PC-9 (cell line): ENCODE measurements at places on chromosomes 7 and 10. TPM values are rescaled to one million over a fixed set of nuclear protein-coding genes. Genes with fewer than 3 reads are reported as not detected.

DNA sequence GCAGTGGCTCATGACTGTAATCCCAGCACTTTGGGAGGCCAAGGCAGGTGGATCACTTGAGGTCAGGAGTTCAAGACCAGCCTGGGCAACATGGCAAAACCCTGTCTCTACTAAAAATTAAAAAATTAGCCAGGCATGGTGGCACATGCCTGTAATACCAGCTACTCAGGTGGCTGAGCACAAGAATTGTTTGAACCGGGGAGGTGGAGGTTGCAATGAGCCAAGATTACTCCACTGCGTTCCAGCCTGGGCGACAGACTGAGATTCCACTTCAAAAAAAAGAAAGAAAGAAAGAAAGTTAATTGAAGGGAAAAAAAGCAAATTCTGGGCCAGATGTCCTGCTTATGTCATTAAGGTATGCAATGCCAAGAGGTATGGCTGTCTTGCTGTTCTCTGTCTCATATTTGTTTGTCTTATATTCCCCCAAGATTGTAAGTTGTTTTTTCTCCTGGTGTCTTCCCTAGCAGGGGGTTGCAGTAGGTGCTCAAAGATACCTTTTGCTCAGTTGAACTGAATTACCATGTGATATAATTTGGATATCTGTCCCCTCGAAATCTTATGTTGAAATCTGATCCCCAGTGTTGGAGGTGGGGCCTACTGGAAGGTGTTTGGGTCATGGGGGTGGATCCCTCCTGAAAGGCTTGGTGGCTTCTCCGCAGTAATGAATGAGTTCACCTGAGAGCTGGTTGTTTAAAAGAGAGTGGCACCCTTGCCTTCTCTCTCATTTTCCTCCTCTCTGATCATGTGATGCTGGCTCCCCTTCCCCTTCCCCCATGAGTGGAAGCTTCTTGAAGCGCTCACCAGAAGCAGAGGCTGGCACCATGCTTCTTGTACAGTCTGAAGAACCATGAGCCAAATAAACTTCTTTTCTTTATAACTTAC, 60.9 kb downstream of the MYOF start:
- no peak for DNase-seq

GRCh38 chr10:101287997-101288635, 58.9 kb upstream of the LBX1 start:
- DNase-seq = no peak

GRCh38 chr10:66925896-66926715, at the start of gene LRRTM3:
TSS of gene LRRTM3 (plus strand) at chr10:66926036.
- peak; percentile 41 for DNase-seq

GRCh38 chr10:103504181-103504783, 10.8 kb downstream of the NEURL1 start:
- DNase-seq = peak; percentile 92

GRCh38 chr7:101357433-101357832, 5.2 kb upstream of the COL26A1 start:
- no peak for DNase-seq

GRCh38 chr10:29736366-29737073, 101.7 kb upstream of the SVIL start:
- DNase-seq = peak; percentile 69

- peak; percentile 40 for DNase-seq
Measured at GRCh38 chr10:88642963-88643362, 21.3 kb upstream of the LIPF start.

DNA sequence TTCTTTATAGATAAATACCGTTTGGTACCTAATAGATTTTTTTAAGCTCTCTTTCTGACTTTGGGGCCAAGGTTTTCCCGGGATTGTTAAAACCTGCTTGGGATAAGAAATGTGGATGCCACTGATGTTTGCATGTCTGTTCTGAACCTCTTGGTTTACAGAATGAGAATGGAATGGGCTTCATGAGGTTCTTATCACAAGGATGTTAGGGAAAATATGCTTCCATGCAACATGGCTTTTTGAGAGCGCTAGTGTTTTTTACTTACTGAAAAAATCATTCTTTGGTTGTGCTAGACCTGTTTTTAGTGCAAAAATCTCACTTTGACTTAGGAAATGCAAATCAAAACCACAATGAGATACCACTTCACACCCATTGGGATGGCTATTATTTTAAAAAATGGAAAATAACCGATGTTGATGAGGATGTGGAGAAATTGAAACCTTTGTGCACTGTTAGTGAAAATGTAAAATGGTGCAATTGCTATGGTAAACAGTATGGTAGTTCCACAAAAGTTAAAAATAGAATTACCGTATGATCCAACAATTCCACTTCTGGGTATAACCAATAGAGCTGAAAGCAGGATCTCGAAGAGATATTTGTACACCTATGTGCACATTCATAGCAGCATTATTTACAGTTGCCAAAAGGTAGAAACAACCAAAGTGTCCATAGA, 38.9 kb downstream of the TSPAN14 start:
- DNase-seq = no peak

DNA sequence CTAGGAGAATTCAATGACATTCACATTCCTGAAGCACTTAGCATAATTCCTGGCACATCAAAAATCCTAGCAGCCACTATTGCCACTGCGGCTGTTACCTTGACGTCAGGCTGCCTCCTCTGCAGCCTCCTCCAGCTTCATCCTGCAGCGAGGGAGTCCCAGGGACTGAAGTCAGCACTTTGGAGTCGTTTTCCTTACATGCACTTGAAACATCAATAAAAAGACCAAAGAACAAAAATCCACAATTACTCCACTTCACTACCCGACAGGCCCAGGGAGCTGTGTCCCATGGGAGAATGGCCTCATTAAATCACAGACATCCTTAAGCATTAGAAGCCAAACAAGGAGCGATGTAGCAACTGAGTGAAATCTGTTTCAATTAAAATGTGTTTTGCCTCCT, 48.6 kb upstream of the NANOS1 start:
- no peak for DNase-seq

DNA sequence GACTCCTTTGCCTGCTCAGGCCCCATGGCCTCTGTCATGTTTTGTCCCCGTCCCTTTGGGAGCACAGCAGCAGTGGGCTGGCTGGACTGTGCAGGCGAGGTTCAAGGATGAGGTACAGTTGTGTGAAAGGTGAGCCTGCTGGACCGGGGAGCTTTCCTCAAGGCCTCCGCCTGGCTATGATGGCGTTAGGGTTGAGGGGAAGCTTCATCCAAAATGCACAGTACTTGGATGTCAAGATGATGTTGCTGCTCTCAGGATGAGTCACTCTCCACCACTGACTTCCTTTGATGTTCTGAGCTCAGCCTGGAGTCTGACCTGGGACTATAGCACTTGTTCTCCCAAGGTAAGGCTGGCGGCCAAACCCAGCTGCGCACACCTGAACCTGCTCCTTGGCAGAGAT, 152.7 kb upstream of the SHH start:
- no peak for DNase-seq

- no peak for DNase-seq
Measured at GRCh38 chr10:10007957-10008356, 1009.7 kb upstream of the CELF2 start.

- no peak for DNase-seq
Measured at GRCh38 chr10:12177642-12178041, 18.0 kb downstream of the NUDT5 start.

DNA sequence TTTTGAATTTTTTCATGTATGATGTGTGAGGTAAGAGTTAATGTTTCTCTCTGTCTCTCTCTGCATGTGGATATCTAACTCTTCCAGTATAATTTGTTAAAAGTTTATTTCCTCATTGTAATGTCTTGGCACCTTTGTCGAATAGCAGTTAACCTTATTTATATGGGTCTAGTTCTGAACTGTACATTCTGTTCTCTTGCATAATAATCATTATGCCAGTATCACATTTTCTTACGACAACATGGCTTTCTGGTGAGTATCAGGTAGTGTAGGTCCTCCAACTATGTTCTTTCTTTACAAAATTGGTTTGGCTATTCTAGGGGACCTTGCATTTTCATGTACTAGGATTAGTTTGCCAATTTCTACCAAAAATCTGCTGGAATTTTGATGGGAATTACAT, 337.0 kb upstream of the FZD8 start:
- no peak for DNase-seq

DNA sequence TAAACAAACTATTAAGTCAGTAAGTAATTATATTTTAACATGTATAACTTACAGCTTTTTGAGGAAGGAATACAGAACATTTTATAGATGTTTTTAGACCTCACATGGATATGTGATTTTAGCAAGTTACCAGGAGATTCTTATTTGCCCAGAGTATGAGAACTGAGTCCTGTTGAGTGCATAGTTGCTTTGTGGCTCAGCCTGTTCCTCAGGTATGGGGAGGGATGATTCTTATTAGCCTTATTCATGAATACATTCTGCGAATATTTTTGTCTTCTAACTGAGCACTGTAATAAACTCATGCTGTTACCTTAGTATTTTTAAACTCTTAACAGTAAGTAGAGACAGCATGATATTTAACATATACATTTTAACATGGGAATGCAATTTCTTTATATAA, 17.9 kb downstream of the BTAF1 start:
- DNase-seq = no peak

- DNase-seq = no peak
Measured at GRCh38 chr10:96014473-96015102, 28.8 kb upstream of the CCNJ start.

DNA sequence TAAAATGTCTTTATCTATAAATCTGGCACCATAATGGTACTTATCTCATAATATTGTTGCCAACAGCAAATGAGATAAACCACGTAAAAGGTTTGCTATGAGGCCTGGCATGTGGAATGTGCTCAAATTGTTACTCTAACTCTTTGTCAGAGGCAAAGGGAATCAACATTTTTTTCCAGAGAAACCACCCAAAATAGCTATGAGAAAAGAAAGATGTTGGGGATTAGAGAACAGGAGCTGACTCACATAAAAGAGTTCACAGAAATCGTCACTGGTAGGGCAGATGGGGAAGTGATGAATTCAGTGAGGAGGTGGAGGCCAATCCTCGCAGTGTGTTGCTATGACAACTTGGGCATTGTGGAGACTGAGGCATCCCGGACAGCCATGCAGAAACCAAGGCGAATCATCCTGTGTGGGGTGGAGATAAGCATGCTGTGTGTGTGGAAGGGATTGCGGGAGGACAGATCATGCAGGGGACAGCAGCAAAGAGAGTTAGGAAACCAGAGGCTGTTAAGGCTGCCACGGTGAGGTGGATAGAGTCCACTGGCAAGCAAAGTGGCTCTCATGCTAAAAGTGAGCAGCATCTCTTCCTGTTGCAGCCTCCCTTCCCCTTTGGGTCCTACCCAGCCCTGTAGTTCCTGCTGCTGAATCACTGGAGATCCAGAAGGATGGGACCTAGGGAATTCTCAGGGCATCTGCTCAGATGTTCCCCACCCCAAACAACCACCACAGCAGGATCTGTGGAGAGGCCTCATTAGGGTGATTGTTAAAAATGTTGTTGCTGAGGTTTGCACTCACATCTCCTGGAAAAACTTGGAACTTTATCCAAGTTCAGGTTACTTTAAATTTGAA, 103.9 kb downstream of the CUBN start:
- DNase-seq = peak; percentile 17

DNA sequence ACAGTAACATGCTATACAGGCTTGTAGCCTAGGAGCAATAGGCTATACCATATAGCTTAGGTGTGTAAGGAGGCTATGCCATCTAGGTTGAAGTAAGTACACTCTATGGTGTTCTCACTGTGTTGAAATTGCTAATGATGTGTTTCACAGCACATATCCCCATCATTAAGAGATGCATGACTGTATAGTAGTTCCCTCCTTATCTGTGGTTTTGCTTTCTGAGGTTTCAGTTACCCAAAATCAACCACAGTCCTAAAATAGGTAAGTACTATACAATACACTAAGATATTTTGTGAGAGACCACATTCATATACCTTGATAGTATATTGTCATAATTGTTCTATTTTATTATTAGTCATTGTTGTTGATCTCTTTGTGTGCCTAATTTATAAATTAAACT, 12.7 kb downstream of the FZD1 start:
- no peak for DNase-seq

GRCh38 chr7:14385074-14385473, 395.6 kb upstream of the ETV1 start:
- DNase-seq = no peak

- no peak for DNase-seq
Measured at GRCh38 chr10:5477948-5478693, 21.2 kb downstream of the CALML5 start.

DNA sequence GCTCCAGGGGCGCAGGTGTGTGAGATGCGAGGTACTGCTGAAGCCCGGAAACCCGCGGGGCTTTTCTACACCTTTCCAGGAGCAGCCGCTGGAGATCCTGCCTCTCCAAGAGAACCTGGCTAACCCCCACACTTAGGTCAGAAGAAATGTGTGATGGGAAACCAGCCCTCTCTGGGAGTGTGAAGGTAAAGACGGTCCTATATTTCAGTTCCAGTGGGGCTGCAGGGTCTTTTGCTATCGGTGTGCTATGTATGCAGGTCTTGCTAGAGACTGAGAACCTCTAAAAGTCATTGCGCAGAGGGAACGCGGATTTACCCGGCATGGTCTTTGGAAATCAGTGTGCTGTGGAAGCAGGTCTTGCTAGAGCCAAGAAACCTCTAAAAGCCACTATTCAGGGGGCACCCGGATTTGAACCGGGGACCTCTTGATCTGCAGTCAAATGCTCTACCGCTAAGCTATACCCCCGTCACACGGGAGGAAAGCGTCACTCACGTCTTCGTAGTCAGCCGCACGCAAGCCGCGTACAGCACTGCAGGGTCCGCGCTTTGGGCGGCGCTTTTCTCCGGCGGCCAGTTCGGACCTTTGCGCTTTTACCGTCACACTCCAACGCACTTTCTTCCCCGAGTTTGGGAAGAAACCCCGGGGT, 46.0 kb downstream of the ZNF777 start:
- no peak for DNase-seq

DNA sequence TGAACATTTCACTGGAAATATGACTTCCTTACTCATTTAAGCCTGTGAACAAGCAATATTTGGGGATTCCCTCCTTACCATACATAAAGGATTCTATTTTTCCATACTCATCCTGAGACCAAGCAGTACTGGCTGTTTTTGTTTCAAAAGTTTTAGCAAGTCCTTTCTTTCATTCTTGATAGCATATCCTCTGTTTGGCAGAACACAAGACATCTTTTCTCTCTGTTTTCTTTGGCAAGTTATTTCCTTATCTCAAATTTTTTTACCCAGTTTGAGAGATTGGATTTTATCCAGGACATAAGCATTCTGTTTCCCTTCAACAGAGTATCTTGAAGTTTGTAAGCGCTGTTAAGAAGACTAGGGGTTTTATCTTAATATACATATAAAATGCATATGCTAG, 3.0 kb upstream of the WASL start:
- no peak for DNase-seq

The IFIT2 gene
- 3.6 and 4.4 TPM in 2 replicates for total RNA-seq

The DYDC1 gene
- not detected in 2 replicates for total RNA-seq

The TDRD1 gene
- total RNA-seq = not detected in 2 replicates

The FAM131B gene
- 0.65 and 0.80 TPM in 2 replicates for total RNA-seq

The OPN1SW gene
- not detected in 2 replicates for total RNA-seq

The JAZF1 gene
- 0.30 and 0.90 TPM in 2 replicates for total RNA-seq

The FXYD4 gene
- total RNA-seq = not detected in 2 replicates

The OR6B1 gene
- total RNA-seq = not detected in 2 replicates

The TMEM178B gene
- not detected in 2 replicates for total RNA-seq

The HPSE2 gene
- not detected in 2 replicates for total RNA-seq

The KEL gene
- 0.46 TPM in 1 of 2 replicates, not detected in the other for total RNA-seq
